ENCODE measurements at places on chromosomes 7 and 10. TPM values are rescaled to one million over a fixed set of nuclear protein-coding genes. Genes with fewer than 3 reads are reported as not detected.

DNA sequence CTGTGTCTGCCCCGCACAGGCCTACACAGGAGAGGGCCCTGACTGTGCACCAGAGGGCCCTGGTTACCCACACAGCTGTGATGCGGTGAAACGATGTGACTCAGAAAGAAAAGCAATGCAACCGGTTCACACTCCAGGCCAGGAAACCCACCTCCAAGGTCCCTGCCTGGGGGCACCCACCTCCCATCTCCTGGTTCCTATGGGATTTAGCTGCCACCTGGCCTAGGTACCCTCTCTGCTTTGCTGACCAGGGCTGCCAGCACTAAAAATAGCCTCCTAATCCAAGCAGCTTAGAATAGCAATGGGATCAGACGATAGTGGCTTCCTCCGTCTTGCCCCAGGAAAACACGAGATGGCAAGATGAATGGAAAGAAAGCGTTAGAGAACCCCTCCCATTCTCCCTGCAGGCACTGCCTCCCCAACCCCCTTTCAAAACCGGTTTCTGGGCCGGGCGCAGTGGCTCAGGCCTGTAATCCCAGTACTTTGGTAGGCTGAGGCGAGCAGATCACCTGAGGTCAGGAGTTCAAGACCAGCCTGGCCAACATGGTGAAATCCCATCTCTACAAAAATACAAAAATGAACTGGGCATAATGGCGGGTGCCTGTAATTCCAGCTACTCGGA is 12.4 kb downstream of the RBP3 start:
- no peak for DNase-seq

The FKBP9 gene
- 44.8 TPM for total RNA-seq

- DNase-seq: no peak
These were observed 58.4 kb downstream of the NEURL1 start for GRCh38 chr10:103551619-103552602.

DNA sequence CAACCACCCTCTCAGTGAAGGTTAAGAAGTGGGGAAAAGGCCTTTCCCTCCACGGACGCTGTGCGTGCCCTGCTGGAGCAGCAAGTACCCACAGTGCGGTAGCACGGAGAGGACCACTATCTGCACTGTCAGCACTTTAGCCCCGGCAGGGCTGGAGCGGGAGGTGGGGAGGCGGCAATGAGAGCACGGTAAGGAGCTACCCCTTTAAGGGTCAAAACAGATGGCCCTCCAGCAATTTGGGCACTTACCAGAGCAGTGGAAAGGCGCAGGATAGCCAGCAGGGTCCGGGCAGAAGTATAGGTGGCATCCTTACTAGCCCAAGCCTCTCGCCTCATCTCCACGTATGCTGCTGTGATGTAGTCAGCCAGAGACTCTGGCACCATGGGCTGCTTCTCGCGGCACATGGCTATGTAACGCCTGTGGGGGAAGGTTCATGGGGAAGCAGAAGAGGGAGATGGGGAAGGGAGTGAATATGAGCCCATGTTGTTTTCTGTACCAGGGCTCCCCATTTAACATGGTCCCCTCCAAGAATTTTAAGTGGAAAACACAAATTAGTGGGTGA is 5.2 kb downstream of the COPS6 start:
- no peak for DNase-seq

- DNase-seq: no peak
These were observed 8.0 kb downstream of the PDGFA start for GRCh38 chr7:511476-512145.

DNA sequence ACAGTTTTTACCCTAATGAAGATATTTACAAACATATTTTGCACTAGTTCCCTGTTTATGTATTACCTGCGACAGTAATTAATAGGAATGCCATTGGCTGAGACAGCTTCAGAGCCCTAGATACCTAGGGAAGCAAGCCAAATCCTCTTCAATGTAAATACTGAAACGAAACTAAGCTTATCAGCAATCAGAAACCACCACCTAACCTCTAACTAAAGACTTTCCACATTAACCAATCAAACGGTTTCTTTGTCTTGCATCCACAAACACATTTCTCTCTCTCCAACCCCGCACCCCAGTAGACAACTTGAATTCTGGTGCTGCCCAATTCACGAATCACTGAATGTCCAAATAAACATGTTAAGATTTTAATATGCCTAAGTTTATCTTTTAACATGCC is 474.4 kb upstream of the C7orf33 start:
- DNase-seq: no peak

DNA sequence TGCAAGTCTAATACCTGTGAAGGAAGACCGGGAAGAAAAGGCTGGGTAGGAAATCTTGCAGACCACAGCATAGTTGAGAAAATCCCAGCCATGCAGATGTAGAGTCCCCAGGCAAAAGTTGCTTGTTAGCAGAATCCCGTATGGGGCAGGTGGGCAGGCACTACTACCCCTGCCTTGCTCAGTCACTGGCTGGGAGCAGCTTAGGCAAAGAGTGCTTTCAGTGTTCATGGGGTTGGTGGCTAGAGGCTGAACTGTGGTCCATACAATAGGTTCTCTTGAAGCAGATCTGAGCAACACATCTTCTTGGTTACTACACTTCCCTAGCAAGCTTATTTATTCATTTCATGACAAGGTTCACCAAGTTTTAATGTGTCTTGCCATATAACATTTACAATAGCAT is 92.6 kb downstream of the AHCYL2 start:
- no peak for DNase-seq

The PTN gene
- 4.8 TPM for total RNA-seq

The CALML5 gene
- not detected for total RNA-seq

The LBX1 gene
- not detected for total RNA-seq

GRCh38 chr7:112302566-112302965 is 96.1 kb downstream of the ZNF277 start:
- DNase-seq: no peak

GRCh38 chr7:41459623-41460261 is 243.1 kb downstream of the INHBA start:
- DNase-seq: no peak

The NYAP1 gene
- 0.08 TPM for total RNA-seq

The OR2A25 gene
- total RNA-seq: not detected

The PRLHR gene
- total RNA-seq: under 0.01 TPM

The GIMAP5 gene
- 20.6 TPM for total RNA-seq

Data from liver (tissue), 10 donors.